Fibroblast of skin of left biceps (primary cell): ENCODE measurements at places on chromosomes 7 and 10.

GRCh38 chr10:29212597-29212996, 76.3 kb upstream of the LYZL1 start:
- no peak for DNase-seq

DNA sequence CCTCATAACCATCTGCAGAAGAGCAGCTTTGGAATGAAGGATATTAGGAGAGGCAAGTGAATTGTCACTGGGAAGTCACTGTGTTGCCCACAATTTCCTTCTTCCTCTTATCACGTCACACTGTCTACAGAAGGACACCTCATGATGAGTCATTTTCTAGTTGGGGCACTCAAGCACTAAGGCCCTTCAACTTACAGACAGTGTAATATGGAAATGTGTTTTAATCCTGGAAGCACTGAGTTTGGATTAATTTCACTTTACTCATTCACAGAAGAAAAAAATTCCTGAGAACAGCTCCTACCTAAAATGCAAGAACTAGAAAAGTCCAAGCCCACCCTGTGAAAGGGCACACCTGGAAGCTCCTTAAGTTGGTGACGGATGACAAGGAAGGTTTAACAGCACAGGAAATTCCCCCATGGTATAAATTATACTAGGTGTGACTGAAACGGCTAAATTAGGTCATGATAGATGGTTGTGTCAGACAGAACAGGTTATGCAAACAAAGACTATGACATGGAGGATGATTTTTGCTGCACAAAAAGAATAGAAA, 56.6 kb downstream of the PARD3 start:
- DNase-seq = peak; percentile 40

GRCh38 chr10:51892965-51893658, 193.7 kb upstream of the CSTF2T start:
- DNase-seq = no peak

GRCh38 chr10:103765168-103765567, 90.2 kb downstream of the SH3PXD2A start:
- peak; percentile 29 for DNase-seq

DNA sequence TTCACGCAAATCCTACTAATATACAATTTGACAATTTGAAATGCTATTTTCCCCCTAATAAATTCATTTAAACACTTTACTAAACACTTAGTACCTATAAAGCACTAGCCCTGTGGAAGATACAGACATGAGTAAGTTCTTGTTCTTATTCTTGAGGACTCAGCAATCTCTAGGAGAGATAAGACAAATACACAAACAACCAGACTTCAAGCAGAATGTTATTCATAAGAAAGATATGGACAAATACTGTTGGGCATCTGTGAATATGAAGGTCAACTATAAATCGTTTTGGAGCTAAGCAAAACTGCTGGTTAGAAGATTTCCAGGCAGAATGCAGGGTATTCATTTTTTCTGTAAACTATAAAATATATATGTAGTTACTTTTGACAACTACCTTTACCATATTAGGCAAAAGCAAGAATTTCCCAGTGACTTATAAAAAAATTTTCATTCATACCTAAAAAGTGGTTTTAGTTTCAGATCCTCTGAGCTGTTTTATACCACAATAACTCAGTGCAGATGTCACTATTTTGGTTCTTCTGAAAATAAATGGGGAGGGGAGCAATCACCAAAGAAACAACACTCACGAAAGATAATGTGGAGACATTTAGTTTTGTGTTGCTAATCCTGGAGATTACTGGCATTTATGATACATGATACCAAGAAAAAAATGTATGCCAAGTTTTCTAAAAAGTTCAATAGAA, 3.8 kb downstream of the VPS41 start:
- no peak for DNase-seq

- DNase-seq = peak; percentile 15
These were observed 11.9 kb upstream of the LMOD2 start for GRCh38 chr7:123643495-123644441.

- no peak for DNase-seq
These were observed 66.9 kb downstream of the MCMBP start for GRCh38 chr10:119805702-119806230.
